CD4-positive, alpha-beta T cell treated with Interleukin-6 at 100 ng/mL for 8 hours (primary cell): ENCODE measurements at places on chromosomes 3 and 15.

- DNase-seq = no peak
Measured at GRCh38 chr3:154059833-154060232, 61.4 kb upstream of the ARHGEF26 start.

DNA sequence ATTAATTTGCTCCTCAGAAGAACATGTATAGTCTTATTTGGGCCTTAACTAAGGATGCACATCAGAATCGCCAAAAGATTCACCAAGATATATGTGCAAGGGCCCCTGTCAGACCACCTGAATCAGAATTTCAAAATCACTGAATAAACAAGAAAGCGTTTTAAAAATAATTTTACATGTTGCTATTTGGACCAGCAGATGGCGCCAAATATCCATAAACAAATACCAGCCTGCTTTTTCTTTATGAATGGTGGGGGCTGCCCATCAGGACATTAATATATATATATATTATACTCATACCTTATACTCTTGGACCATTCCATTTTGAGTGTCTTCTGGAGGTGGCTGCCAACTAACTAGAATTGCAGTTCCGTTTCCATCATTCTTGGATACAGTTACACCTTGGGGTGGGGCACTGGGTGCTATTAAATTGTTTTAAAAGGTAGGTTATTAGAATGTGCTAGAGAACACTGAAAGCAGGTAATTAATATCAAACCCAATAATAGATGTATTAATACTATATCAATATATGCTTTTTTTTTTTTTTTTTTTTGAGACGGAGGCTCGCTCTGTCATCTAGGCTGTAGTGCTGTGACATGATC is 1108.3 kb downstream of the ROBO1 start:
- DNase-seq = no peak

DNA sequence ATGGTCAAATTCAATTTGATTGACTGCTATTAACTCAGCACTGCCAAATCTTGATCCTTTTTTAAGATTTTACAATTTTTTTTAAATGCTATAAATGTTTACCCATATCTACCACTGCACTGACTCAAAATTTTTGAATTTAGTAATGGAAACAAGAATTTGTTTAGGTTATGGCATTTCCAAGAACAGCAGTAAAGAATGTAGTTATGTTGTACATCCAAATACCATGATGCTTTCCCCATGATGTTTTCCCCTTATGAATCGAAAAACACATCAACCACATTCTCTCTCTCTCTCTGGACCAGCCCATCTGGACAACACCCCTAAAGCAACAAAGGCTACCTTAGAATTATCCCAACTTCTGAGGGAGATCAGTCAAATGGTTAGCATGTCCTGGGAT is 14.2 kb downstream of the CHRM5 start:
- DNase-seq = no peak

DNA sequence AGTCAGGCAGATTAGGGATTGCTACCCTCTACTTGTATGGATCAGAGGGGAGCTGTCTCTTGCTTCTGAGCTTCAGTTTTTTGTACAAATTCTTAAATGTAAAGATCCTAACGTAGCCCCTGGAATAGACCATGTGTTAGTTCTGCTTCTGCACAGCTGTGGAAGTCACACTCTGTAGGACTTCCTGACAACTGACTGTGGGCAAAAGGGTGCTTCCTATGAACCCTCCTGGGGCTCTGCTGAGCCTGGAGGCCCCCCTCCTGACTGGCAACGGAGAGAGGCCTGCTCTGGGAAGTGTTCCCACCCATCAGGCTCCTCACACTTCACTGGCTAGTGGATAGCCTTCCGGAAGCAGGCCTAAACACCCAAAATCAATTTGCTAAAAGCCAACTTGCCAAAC is 131.0 kb downstream of the RPLP1 start:
- no peak for DNase-seq

- no peak for DNase-seq
Measured at GRCh38 chr15:48862705-48863104, 15.2 kb upstream of the EID1 start.

GRCh38 chr3:149542375-149543312 is 68.1 kb downstream of the TM4SF4 start:
- DNase-seq = no peak

GRCh38 chr15:40468898-40469331 is 1.9 kb upstream of the CHST14 start:
- no peak for DNase-seq

- DNase-seq = no peak
Measured at GRCh38 chr15:37967788-37968187, 33.3 kb downstream of the TMCO5A start.

DNA sequence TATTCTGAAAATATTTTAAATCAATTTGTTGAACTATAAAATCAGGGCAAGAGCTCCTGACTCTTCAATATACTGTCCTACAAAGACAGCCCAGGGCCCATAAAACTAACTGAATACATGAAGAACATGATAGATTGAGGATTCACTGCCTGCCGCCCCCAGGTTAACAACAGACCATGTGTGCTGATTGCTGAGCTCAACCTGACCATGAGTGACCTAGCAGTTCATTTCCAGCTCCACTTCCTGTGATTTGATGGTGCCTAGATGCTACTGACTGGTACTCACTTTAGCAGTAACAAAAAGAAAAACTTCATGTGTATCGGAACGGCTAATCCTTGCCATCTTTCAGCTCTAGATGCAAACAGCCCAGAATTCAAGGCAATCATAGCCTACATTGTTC is 9.6 kb upstream of the KLF13 start:
- DNase-seq = no peak

DNA sequence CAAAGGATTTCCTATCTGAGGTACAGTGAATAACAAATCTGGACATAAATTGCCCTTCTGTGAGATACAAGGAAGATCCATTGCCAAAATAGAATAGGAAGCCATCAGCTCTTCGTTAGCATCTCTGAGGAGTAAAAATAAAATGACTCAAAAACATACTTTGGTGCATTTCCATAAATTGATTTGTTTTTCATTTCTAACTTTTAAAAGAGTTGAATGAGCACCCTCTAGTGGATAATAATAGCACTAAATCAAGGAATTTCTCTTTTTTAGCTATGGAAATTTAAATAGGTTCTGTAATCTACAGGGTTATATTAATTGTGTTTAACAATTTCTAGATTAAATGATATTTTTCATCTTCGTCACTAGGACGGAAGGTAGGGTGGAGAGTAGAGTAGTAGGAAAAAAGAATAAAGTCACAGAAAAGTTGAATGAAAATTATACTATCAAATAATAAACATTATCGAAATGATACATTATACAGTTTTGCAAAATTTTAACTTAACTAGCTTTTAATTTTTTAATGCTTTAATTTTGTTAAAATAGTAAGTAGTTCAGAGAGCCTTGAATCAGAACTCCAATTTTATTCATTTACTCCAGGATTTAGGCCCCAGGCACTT is 6.4 kb downstream of the NSUN3 start:
- DNase-seq = no peak

GRCh38 chr15:41017066-41017735 is 63.9 kb downstream of the CHAC1 start:
- DNase-seq = no peak

GRCh38 chr3:126113733-126114442 is 30.0 kb upstream of the SLC41A3 start:
- no peak for DNase-seq

- no peak for DNase-seq
Measured at GRCh38 chr3:138364356-138365252, 16.2 kb downstream of the MRAS start.

GRCh38 chr3:32137870-32138269 is 31.4 kb downstream of the GPD1L start:
- DNase-seq = no peak

DNA sequence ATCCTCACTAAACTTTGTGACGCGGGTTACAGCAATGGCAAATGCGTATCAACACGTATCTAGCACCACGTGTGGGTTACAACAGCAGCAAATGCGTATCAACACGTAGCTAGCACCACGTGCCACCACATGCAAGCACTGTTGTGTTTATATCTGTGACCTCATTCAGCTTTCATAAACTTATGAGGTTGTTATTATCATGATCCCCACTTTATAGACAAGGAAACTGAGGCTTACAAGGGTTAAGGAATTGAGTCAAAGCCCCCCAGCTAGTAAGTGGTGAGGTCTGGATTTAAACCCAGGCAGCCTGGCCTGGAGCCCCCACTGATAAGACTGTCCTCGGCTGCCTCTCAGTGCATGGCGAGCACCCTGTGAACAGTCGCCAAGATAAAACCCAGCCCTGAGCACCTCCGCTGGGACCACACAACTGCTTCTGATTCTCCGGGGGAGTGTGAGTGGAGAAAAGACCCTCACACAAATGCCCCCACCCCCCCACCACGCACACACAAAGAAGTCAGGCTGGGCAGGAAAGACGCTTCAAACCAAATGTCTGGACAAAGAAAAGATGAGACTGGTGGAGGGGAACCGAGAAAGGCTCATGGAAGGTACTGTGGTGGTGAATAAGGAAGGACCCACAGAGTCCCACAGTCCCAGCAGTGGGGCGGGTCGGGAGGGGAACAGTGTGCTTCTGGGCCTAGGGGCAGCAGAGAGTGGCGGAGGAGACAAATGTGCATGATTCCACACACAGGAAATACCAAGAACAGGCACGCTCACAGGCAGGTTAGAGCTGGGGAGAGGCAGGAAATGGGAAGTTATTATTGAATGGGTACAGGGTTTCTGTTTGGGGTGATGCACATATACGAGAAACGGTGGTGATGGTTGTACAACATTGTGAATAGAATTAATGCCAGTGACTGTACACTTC is 173.4 kb downstream of the XXYLT1 start:
- no peak for DNase-seq

- no peak for DNase-seq
Measured at GRCh38 chr3:46400000-46400734, 6.7 kb downstream of the CCR5AS start.

- no peak for DNase-seq
Measured at GRCh38 chr15:98596885-98597392, 51.4 kb upstream of the IGF1R start.

- DNase-seq = peak; percentile 62
Measured at GRCh38 chr15:40310001-40310959, 2.5 kb upstream of the PLCB2 start.

DNA sequence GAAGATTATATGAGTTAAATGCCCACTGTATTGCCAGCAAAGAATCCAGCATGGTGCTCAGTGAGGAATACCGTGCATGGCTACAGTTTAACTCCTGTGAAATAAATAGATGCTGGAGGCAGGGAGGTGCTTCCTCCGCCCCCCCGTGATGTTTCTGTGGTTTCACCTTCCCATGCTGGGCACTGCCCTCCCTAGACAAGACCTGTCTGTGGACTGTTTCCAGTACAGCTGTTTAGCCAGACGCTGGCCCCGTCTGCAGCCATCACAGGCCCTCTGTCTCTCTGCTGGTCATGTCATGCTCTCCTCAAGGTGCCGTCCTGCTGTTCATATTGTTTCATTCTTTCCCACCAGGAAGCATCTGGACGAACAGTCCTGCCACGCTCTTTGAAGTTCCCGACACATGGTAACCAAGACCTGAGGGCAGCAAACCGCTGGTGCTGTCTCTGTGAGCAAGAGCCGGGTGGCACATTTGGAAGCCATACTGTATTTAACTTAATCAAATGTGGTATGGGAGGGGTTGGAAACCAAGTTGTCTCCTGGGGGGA is 31.4 kb downstream of the GOLGA8S start:
- no peak for DNase-seq

DNA sequence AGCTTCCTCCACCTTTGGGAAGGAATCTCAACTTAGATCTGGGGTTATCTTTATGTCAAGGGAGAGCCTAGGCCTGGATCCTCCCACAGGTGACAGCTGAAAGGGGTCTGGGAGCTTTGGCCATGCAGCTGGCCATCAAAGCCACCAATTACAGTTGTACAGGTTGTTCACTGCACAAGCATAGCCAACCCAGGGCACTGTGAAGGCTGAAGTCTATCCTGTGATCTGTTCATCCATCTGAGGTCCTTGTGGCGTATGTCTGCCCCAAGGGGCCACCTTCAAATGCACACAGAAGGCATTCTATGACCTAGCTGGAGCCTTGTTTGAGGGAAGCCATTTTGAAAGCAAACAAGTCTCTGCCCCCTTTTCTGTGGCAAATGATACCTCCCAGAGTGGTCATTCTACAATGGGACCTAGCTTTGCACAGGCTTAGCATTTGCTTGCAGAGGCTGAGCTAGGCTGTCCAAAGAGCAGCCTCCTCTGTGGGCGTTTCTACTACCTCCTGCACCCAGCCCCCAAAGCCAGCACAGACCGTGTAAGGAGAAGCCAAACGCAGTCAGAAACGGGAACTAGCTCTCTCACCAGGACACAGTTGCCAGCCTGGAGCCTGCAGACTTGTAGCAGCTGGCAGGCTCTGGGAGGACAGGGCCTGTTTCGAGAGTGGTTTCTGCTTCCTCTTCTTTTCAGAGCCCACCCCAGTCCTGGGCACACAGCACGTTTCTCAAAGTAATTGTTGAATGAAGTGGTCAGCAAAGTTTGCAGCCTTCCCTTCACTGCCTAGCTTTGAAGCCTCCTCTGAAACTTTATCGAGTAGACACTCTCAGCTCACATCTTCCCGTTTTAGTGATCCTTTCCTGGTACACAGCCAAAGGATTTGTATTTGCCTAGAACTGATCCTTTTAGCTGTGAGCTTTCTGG is 157.3 kb upstream of the SMAD3 start:
- no peak for DNase-seq

DNA sequence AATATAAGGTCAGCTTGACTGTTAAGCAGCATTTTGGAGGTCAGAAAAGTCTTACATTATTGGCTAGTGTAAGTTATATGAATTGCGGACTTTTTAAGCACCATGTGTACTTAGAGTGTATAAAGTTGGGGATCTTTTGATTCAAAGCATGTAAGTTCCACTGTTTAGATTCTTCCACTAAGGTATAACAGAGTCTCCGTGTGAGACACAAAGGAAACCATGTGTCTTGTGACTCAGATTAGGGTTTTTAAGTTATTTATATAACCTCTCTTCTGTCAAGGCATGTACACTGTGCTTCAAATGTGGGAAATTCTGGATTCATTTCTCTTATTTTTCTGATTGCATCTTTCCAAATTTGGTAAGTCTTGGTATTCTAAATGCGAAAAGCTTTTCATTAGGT is 143.5 kb upstream of the SOX2 start:
- DNase-seq = no peak
